ENCODE measurements at places on chromosomes 13 and 19.

- peak; percentile 12 for DNase-seq
Observed at GRCh38 chr13:59680429-59681024, 483.2 kb downstream of the DIAPH3 start.

GRCh38 chr13:76271728-76272232 is 614.4 kb downstream of the KCTD12 start:
- no peak for DNase-seq

- no peak for DNase-seq
Observed at GRCh38 chr19:55358943-55359908, 3.8 kb downstream of the GARIN5B start.

GRCh38 chr19:42134535-42135070 is 2.4 kb upstream of the POU2F2 start:
- DNase-seq = no peak

DNA sequence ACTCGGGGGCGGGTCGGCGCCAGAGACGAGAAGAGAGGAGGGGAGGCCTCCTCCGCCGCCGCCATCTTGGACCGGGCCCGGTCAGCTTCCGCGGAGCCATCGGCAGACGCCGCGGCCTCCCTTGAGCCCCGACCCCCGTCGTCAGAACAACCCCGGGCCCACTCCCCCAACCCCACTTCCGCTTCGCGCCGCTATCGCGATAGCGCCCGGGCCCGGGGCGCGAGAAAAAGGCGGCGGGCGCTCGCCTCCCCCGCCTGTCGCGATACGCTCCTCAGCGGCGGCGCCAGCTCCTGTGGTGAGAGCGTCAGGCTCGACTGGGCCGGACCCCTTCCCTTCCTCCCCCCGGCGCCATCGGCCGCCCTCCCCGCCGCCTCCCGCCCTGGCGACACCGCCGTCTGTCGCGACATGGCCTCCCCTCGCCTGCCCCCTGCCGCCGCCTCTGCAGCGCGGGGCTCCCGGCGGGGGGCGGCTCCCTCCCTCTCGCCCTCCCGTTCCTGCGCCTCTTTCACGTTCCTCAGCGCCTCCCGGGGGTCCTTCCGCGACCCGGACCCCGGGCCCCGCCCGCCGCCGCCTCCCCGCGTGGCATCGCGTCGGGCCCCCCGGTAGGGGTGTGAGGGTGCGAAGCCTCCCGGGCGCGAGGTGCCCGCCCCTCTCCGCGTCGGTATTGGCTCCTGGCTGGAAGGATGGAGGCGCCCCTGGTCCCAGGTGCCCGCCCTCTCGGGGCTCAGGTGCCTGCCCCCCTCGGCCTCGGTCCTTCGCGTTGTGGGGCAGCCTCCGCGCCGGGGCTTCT is at the start of gene CNOT3:
Gene CNOT3 (plus strand): TSS at position 64 of the 790 bp plus-strand sequence. CDS start 5,217 bp downstream, outside the sequence.
- no peak for DNase-seq

GRCh38 chr19:31064491-31064890 is 284.7 kb downstream of the TSHZ3 start:
- no peak for DNase-seq

DNA sequence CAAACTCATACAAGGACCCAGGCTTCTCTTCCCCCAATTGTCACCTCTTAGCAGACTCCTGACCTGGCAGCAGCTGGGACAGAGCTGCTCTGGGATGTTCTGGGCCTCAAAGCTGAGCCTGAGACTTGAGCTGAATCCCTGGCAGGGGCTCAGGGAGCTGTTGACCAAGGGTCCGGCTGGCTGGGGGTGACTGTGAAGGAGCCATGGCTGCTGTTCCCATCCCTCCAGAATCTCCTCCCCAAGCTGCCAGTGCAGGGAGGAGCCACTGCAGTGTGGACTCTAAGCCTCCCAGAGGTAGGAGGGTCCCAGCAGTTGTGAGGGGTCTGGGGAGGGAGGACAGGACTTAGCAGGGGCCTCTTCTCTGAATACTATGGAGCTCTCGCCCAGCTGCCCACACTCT is 2.2 kb downstream of the SIGLEC6 start:
- no peak for DNase-seq

- DNase-seq = no peak
Observed at GRCh38 chr13:87792878-87793277, 121.7 kb downstream of the SLITRK5 start.

DNA sequence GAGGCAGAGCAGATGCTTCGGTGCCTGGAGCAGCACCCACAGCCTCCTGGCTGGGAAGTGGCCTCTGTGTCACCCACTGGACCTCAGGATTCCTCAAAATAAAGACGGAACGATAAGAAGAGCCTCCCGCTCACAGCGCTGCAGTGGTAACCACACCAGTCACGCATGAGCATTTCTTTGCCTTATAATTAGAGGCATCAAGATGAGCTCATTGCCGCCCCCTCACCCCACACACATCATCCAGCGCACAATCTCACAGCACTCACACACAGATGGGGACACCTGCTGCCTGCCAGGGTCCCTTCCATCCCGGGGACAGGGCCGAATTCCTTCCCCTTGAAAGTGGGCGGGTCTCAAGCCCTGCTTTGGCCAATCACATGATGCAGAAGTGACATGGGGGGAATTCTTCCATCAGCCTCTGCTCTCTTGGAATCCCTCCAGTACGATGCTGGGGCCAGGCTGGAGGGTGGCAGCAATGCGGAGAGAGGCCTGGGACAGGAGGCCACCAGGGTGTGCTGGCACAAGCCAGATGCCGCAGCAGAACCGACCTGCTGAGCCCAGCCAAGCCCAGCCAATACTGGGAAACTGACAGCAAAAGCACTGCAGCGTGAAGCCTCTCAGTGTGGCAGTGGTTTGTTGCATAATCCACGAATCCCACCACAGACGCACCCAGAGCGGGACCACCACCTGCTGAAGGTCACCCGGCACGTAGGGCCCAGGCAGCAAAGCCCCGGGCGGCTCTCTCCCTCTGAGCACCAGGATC is 16.0 kb downstream of the PIP5K1C start:
- no peak for DNase-seq

- no peak for DNase-seq
Observed at GRCh38 chr13:113178896-113179167, 20.4 kb downstream of the PROZ start.

- DNase-seq = no peak
Observed at GRCh38 chr13:52003541-52003940, 7.7 kb downstream of the ATP7B start.

- DNase-seq = no peak
Observed at GRCh38 chr13:50424993-50425392, 409.7 kb downstream of the KCNRG start.

- no peak for DNase-seq
Observed at GRCh38 chr13:80374444-80374843, 33.5 kb upstream of the SPRY2 start.

All from Jurkat, Clone E6-1 (cell line).